Left renal pelvis (tissue), 4 donors: ENCODE measurements at places on chromosomes 16 and 17.

DNA sequence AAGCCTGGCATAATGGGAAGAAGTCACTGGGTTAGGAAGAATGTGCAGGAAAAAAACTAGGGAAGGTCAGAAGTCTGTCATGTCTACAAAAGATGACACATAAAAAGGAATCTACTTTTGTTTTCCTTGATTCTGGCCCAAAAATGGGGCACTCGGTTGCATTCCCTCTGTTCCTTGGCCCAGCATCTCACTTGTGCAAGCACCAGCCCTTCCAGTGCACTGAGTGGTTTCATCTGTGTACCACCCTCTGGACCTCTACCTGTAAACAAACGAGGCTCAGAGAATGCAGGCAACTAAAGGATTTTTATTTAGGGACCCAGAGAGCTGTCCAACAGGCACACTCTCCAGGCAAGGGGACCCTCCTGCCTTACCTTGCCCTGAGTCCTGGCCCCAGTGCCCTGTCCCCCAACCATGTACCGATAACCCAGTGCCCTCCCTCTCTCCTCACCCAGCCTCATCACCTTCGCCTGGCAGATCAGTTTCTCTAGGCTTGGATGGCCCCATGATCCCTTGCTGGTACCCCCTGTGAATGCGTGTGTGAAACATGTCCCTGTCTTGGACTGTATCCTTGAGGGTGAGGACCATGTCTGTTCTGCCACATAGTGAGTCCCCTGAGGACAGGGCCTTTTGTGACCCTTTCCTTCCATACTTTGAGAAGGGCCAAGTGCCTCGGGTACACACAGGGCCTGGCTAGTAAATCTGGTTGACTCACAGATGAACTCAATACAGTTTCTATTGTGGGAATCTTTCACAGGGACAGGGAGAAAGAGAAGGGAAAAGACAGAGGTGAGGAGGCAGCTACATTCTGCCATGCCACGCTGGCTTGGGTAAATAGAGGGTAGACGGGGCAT is 13.3 kb downstream of the NXPH3 start:
- no peak for DNase-seq

GRCh38 chr17:50185631-50186471 is 15.6 kb downstream of the COL1A1 start:
- DNase-seq = no peak

DNA sequence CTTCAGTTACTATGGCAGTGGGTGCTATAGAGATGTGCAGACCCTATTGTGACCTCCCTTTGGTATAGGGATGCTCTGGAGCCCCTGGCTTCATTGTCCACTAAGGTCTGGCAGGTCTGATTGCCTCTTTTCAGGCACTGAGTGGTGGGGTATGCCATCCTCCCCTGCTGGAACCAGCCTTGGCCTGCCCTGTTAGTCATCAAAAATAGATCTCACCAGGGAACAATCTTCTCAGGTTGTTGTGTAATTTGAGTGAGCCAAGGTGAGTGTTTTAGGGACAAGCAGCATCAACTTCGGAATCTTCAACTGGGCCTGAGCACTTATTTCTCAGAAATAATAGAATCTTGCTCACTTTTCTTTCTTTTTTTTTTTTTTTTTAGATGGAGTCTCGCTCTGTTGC is 19.6 kb downstream of the HMOX2 start:
- DNase-seq = no peak

DNA sequence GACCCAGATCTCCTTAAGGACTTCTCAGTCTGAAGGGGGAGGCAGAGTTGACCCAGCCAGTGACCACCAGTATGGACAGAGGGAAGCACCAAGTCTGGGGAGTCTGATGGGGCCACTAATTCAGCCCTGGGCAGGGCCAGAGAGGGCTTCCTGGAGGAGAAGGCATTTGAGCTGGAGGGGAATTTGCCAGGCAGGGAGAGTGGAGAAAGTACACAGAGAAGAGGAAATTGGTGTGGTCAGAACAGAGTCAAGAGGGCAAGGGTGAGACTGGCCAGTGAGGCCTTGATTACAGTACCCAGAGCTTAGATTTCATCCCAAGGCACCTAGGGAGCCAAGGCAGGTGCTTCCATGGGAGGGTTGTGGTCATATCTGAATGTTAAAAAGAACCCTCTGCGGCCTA is 36.3 kb downstream of the MYO15A start:
- no peak for DNase-seq

DNA sequence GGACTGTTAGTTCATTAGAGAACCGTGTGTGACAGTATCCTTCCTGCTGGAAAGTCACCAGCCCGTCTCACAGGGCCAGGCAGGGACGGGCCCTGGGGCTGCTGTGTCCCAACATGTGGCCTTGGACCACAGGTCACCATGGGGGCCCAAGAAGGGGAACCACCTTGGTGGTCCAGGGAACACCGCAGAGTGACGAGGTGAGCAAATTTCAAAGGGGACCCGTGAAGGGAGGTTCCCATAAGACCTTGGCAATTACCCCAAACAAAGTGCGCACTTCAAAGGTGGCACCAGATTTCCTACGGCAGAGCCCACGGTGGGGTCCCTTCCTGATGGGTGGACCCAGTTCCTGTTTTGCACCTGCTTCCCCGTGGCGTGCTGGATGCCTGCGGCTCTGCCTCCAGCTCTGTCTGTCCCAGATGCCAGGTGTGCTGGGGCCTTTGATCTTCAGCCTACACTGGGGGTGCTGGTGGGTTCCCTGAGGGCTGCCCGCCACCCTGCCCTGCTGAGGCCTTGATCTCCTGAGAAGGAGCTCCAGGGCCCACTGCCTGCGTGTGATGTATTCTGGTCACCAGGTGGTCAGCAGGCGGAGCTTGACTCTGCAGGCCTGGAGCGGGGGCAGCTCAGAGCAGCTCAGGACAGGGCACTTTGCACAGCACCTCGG is 27.0 kb downstream of the SLC7A5 start:
- DNase-seq = no peak

DNA sequence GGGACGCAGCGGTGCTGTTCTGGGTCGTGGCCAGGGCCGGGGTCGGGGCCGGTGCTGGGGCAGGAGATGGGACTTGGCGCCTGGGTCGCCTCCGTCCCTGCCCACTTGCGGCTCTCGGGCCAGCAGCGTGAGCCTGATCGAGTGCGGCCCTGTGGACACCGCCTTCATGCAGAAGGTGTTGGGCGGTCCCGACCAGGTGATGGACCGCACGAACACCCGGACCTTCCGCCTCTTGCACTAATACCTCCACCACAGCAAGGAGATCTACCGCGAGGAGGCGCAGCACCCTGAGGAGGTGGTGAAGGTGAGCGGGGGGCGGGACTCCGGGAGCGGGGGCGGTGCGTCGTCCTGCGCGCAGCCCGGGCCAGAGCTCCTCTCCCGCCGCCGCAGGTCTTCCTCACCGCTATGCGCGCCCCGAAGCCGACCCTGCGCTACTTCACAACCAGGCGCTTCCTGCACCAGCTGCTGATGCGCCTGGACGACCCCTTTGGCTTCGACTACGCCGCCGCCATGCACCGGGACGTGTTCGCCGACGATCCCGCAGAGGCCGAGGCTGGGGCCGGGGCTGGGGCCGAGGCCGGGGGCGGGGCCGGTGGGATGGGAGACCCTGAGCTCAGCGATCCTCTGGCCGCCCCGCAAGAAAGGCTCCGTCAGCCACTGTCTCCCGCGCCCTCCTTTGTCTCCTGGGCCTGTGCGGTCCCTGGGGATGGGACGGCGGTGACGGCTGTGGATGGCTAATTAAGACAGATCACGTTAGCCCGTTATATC is 4.5 kb upstream of the HSD17B1 start:
- no peak for DNase-seq

GRCh38 chr16:1525871-1526607 is 7.4 kb upstream of the TMEM204 start:
- no peak for DNase-seq

GRCh38 chr16:88196471-88197400 is 186.0 kb upstream of the ZNF469 start:
- DNase-seq = no peak

- DNase-seq = no peak
These were observed 9.3 kb upstream of the USP7 start for GRCh38 chr16:8972843-8973586.

DNA sequence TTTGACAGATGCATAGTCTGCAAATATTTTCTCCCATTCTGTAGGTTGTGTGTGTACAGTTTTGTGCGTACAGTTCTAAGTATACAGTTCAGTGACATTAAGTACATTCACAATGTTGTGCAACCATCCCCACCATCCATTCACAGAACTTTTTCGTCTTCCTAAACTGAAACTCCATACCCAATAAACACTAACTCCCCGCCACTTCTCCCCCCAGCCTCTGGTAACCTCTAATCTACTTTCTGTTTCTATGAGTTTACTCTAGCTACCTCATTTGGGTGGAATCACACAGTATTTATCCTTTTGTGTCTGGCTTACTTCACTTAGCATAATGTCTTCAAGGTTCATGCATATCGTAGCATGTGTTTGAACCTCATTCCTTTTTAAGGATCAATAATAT is 14.3 kb downstream of the PIK3R5 start:
- no peak for DNase-seq

DNA sequence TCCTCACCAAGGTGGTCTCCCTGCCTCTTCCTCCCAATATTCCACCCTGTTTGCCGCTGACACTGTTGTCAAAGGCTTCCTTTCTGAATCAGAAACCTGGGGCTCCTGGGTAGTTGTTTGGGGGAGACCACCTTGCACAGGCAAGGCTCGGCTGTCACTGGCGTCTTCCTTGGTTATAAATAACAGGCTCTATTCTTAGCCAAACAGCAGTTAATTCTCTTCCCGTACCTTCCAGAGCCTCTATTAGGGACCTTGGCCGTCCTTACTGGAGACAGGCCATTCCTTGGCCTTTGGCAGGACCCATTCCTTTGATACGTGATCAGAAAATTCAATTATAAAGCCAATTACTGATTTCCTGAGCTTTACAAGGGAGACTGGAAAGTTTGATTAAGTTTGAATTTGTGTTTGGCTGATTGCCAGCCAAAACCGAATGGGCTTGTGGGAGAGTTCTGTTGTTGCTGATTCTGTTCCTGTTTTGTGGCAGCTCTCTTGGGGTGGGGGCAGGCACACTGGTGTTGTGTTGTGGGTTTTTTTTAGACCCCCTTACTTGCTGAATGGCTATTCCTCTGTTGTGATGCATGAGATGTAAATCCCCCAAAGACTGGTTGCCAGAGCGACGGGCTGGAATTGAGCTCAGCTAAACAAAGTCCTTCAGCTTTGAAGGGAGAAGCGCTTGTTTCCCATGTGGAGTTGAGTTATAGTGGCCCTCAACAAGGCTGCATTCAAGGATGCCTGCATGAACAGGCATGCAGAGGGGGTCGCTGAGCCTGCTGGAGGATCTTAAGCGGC is 104.6 kb downstream of the GNAO1 start:
- no peak for DNase-seq

DNA sequence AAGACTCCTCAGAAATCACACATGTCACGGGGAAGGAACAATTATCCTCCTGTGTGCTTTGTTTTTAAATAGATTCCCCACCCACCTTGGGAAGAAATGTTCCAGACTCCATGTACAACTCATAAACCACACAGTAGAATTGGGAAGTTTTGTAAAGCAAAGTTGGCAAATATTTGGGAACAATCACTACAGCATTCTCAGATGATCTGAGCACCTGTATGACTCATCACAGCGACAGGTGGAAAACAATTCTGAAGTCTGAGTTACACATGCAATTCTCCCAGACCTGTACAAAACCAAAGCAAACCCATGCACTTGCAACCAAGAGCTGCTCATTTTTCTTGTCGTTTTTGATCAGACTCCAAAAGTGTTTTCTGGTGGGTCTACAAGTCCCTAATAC is 14.4 kb upstream of the MYLK3 start:
- DNase-seq = no peak

DNA sequence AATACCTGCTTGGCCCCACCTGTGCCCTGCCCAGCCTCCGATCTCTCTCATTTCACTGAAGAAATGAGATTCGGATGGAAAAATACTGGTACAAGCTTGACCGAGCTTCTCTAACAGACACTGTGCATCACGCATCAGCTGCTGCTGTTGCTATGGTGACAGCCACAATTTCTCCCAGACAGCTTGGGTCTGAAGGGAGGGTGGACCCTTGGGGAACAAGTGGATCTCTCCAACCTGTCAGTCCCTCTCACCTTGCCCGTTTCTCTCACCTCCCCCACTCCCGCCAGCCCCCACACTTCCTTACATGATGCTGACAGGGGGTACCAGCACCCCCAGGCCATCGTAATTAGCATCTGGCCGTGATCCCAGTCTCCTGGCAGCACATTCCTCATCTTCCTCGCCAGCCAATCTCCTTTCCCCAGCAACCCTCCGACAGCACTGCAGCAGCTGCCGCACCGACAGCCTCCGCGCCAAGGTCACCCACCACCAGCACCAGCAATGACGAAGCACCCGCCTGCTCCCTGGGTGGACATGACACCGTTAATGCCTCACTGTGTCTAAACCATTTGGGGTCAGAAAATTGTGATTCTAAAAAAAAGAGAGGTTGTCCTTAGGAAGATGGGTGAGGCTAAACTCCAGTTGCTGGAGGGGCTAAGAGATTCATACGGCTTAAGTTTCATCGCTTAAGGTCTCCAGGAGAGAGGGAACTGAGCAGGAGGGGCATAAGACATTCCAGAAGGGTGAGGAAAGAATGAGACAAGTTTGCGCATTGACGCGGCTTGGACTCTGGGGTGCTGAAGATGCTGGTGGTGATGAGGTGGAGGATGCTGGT is 58.6 kb upstream of the TNRC6A start:
- DNase-seq = peak; percentile 26

DNA sequence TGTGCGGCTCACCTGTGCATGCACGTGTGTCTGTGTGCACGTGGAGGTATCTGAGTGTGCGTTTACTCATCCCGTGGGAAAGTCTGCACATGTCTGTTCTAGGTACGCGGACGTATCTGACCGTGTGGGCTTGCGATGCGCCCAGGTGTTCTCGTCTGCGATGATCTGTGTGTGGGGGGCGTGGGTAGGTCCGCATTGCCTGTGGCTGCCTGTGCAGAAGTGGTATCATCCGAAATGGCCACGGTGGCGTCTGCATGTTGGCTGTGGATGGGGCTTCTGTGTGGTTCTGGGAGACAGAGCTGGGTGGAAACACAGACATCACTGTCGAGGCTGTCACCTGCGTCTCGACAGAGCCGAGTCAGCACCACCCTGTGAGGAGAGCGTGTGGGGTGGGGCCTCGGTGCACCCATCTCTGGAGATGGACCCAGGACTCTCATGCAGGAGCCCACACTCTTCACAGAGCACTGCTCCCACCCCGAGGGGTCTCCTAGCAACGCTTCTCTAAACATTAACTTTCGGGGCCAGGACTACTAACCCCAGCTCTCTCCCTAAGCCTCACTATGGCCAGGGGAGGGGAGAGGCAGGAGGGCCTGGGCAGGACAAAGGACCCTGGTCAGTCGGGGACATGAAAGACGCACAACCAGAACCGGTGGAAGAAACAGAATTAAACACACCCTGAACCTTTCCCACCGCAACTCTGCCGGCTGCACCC is 8.4 kb downstream of the DPEP1 start:
- DNase-seq = no peak

- no peak for DNase-seq
These were observed 48.9 kb upstream of the MRPS23 start for GRCh38 chr17:57898487-57899311.
